ENCODE measurements at places on chromosomes 5 and 9.

DNA sequence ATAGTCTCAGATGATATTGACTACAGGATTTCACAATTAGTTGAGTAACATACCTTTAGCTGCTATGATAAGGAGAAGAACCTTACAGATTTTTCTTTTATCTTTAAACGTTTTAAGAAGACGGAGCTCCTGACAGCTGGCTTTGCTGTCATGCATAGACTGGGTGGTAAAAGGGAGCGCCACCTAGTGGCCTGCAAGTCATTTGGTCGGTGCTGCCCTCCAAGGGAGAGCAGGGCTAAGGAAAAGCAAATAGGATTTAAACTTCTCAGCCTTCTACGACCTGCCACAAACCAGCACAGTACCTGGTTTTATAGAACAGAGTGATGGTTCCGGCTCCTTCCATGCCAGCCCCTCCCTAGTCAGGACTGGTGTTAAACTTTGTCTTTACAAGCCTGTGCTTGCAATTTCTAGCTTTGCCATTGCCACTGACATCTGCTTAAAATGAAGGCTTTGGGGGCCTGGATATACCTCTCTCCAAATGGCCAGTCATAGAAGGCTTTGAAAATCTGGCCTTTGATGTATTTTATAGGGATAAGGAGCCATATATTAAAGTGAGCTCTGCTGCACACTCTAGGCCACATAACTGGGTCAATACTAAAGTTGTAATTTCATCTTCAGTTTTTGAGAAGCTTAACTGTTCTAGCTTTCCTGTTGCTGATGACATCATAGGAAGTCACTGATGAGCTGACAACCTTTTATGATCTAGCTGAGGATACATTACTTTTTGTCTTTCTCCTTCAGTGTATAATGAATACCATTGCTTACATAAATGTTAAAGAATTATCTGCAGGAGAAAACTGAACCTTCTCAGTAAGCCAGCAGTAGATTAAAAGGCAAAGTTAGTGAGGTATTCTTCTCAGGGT, 31.1 kb upstream of the ADAMTSL1 start:
- no peak for DNase-seq

DNA sequence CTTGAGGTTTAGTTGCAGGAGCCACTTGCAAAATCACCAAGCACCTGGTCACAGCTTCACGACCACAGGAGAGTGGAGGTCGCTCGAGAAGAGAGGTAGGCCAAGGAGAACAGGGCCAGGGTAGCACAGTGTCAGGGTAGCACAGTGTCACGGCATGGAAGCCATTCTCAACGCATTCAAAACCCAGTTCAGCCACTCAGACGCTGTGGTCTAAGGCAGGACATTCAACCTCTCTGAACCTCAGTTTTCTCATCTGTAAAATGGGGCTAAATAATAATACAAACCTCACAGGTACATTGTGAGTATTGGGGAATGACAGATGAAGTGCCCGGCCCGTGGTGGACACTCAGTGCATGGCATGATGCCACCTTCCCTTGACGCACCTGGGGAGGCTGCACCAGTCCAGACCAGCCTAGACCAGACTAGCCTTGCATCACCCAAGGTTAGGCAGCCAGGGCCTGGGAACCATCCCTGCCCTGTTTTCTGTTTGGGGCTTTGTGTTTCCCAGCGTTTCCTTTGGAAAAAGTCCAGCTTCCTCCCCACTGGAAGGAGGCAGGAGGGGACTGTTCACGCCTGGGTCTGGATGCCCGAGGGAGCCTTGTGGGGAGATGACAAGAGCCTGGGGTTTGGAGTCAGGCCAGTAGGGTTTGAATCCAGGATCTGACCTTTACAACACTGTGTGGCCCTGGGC, 7.8 kb upstream of the LMX1B start:
- no peak for DNase-seq

- no peak for DNase-seq
Measured at GRCh38 chr5:82622711-82623514, 344.8 kb upstream of the RPS23 start.

GRCh38 chr9:115462623-115463022, 344.7 kb upstream of the TNC start:
- no peak for DNase-seq

DNA sequence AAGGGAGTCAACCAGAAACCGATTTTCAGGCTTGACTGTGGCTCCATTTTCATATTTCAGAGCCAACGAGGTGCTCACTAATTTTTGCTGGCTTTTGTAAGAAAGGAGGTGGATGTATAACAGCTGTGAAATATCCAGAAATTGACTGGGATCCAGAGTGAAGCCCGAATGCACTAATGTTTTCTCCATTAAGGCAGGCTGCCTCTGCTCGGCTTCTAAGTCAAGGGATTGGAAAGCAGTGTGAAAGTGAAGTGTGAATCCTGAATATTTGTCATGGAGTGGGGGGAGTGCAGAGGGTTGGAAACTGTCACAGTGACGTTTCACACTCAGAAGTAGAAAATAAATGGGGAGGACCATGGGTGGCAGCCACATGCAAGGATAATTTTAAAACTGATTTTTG, 237.4 kb downstream of the GOLPH3 start:
- DNase-seq: no peak

DNA sequence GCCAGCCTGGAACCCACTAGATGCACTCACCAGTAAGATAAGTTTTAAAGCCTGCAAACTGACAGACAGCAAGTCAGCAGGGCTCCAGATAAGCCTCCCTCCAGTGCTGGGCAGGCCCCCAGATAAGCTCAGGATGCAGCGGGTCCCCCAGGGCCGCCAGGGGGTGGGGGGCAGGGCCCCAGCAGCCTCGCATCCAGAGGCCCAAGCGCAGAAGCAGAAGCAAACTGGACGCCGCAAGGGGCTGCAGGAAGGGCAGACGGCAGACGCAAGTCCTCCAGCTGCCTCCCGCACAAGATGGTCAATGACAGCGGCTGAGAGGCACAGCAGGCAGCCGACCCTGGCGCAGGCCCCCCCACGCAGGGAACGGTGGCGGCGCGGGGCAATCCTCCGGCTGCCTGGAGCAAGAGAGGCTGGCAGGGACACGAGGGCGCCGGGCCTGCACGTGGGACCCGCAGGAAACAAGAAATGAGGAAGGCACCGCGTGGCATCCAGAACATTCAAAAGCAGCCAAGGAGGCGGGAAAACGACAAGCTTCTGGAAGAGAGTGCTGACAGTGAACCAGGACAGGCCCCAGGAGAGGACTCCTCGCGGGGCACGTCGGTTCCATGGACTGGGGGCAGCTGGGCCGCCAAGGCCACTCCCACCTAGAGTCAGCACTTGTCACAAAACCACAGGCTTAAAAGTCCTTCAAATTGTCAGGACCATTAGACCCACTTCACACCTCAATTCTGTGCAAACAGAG, 49.8 kb downstream of the ROR2 start:
- DNase-seq: no peak

DNA sequence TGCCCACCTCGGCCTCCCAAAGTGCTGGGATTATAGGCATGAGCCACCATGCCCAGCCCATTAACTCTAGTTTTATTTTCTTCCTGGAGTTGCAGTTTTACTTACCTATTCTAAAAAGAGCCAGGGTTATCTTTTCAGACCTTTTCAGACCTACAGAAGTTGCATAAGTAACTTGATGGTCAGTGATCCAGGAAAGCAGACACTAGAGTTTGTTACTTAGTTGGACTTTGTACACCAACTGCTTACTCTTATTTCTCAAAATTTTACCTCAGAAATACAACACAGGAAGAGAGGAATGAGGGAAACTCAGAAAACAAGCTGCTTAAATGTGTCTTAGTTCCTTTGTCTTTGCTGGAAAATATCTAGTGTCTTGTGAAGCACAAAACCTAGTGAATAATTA, 25.4 kb downstream of the RAD23B start:
- DNase-seq: no peak

- DNase-seq: no peak
Measured at GRCh38 chr9:137785704-137786161, 91.8 kb upstream of the CACNA1B start.

DNA sequence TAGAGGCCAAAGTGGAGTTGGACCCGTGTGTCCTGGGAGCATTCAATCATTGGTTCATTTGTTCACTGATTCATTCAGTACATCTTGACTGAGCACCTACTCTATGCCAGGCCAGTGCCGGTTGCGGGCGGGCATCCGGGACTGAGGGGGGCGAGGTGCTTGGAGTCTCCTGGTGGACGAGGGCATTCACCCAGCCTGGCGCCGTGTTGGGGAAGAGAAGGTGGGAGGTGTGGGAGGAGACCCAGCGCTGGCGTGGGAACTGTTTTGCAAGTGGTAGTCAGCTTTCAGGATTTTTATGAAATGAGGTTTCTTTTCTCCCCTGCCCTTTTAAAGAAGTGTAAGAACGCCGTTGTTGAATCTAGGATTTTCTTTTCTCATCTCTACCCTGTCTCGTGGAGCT, 37.2 kb downstream of the NCS1 start:
- DNase-seq: no peak

DNA sequence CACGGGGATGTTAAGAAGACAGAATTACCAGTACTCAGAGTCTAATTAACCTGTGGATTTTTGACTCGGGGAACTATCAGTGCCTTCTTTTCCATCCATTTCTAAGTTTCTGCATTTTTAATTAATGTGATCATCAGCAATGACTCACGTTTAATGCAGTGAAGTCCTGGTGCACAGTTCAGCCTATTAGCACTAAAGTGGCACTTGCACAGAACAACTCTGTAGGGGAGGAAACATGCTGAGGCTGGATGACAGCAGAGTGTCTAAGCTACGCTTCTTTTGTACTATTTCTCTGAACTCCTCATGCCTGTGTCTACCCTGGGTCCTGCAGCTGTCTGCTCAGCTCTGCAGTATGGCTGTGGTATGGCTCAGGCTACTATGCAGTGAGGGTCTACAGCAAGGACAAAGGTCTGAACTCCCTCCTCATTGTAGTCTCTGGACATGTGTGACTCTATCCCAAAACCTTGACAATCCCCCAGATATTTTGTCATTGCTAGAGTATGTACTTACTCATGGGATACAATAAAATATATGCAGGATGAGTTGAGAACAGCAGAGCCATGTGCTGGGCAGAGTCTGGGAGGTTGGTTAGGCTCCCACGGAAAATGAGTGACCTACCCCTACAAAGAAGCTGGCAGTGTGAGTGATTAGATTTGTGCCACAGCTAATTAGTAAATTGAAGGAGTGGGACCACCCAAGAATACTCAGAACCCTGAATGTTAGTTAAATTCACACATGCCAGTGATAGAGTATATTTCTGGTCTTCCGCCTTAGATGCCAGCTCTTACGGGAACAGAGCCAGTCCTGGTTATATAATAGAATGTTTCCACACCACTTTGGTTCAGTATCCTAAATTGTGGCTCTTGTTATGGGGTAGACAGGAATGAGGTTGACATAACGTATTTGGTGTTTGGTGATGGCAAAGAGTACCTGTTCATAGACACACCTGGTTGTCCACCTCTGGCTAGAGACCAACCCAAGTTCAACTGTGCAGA, 148.0 kb downstream of the GHR start:
- no peak for DNase-seq

- no peak for DNase-seq
Measured at GRCh38 chr9:128877852-128878251, 3.9 kb downstream of the KYAT1 start.

- no peak for DNase-seq
Measured at GRCh38 chr9:108125625-108126024, 636.1 kb upstream of the KLF4 start.

- no peak for DNase-seq
Measured at GRCh38 chr5:94423411-94423810, 195.0 kb downstream of the KIAA0825 start.

GRCh38 chr5:16894236-16895057, 41.6 kb downstream of the MYO10 start:
- DNase-seq: no peak

DNA sequence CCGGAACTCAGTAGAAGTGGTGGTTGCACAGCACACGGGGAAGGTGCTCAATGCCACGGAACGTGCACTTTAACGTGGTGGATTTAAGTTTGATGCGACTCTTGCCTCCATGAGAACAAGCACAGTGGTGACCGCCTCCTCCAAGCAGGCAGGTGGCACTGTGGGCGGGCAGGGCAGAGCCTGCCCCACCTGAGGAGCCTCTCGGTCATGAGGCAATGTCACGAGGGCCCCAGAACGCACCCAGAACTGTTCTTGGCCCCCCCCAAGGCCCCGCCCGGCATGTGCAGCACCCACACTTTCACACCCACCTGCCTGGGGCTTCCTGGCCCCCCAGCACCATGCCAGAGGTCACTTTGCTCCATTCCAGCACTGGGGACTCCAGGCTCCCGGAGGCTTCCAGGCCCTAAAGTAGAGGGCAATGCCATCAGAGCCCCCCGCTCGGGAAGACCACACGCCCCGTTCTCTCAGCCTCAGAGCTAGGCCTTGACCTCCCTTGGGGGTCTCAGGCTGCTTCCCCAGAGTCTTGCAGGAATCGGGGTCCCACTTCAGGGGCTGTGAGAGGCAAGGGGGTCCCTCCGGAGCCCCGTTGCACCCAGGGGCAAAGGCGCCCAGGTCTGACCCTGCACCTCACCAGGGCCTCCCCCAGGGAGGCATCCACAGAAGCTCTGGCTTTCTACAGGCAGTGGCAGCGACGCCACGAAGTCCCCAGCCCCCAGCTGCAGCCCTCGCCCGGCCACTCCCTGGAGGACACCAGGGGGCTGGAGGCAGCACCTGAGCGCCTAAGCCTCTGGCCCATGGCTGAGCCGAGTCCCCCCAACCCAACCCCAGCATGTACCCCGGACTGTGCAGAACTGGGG, 14.0 kb downstream of the CCDC187 start:
- DNase-seq: no peak

GRCh38 chr5:121634946-121635345, 216.7 kb upstream of the FTMT start:
- no peak for DNase-seq

DNA sequence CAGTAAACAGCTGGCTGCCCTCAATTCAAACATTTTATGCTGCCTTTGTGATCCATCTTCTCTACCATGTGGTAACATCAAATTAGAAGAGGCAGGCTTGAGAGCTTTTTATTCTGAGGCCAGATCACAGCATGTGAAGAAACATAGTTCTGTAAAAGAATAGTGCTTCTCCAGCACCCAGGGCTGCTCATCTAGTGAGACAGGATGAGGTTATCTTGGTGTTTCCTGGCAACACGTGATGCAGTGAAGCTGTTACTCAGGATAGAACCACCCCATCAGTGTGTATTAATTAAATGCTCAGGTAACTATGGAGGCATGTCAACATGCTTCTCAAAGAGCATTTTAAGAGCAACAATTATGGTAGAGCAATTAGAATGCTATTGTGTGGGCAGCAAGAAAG, 400.5 kb upstream of the ACO1 start:
- DNase-seq: no peak

GRCh38 chr5:54548565-54548964, 31.0 kb downstream of the SNX18 start:
- DNase-seq: no peak

GRCh38 chr5:124650951-124651662, 95.3 kb downstream of the ZNF608 start:
- DNase-seq: no peak

GRCh38 chr5:84287951-84288350, 96.7 kb downstream of the EDIL3 start:
- no peak for DNase-seq

DNA sequence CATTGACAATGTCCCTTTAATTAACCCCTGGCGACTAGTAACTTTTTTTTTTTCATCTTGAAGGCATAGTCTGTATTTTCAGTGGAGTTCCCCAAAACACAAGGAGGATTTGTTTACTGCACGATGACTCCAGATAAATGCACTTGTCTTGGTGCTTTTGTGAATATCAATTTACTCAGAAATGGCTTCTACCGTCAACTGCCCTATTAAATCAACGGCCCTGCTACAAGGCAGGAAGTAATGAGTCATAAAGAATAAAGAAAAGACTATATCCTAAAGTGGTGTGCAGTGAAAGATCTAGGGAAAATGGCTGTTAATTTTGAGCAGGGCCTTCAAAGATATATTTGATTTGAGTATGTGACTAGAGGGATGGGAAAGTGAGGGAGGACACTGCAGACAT, 388.3 kb upstream of the CHD1 start:
- DNase-seq: no peak

Measured in activated T-helper 1 cell treated with Interleukin-2 at 50 U/mL for 16 hours (primary cell).